CD8-positive, alpha-beta memory T cell (primary cell): ENCODE measurements at places on chromosomes 7 and 10. TPM values are rescaled to one million over a fixed set of nuclear protein-coding genes. Genes with fewer than 3 reads are reported as not detected.

DNA sequence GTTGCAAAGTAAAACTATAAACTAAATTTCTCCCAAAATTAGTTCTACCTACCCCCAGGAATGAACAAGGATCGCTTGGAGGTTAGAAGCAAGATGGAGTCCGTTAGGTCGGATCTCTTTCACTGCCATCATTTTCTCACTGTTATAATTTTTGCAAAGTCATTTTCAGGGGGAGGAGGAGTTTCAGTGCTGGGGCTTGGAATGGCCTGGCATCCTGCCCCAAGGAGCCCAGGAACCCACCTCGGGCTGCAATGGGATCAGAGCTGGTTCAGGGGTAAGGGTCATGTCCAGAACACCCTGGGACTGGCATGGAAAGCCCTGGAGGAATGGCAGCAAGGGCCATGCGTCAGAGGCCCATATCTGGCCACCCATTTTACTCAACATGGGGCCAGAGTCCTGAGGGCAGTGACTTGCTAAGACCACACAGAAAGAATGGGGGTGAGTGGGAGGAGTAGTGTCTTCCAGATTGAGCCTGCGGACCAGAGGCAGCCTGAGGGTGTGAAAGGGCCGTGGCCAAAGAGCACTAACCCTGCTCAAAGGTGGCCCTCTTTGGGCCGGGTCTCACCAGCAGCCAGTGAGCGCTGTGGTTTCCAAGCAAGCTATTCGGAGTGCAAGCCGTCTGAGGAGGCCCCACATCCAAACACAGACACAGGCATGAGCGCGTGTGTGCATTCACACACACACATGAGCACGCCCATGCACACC lies 31.8 kb downstream of the GPRIN2 start:
- DNase-seq: peak; percentile 50

- DNase-seq: no peak
These were observed 653 bp upstream of the ADRB1 start for GRCh38 chr10:114042895-114043531.

Gene ZNF316
- 26.5 TPM for total RNA-seq

DNA sequence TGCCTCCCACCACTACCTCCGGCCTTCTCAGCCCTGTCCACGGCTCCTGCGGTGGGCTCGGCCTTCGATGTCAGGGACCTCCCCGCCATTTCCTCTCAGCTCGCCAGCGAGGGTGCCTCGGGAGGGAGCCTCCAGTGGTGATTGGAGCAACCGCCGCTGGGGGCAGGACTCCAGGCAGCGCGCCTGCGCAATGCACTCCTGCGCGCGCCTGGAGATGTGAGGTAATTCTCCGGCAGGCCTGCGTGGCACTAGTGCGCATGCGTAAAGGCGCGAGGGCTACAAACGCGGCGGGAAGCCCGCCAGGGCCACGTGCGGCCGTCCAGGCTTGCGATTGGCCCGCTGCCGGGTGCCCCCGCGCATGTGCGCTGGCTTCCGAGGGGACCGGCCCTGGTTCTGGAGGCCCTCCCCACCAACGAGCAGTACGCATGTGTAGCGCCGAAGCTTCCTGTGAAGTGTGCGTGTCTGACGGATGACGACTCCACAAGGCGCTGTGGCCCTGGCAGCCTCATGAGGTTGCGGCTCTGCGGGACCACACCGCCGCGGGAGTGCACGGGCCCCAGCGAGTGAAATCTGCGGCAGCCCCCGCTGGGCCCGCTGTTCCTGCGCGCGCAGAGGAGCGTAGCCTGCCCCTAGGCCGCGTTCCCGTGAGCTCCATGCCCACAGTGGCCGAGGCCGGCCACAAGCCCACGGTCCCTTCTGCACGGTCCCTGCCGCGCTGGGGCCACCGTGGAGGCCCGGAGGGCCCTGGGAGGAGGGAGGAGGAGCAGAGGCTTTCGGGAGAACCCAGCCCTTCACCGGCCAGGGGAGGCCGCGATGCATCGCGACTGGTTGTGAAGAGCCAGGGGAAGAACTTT lies at the start of gene SYCE1:
Gene SYCE1, minus strand, starts transcription at position 143 of the 854 bp plus-strand sequence. Its CDS starts 54 bp downstream, at position 89.
- DNase-seq: no peak

DNA sequence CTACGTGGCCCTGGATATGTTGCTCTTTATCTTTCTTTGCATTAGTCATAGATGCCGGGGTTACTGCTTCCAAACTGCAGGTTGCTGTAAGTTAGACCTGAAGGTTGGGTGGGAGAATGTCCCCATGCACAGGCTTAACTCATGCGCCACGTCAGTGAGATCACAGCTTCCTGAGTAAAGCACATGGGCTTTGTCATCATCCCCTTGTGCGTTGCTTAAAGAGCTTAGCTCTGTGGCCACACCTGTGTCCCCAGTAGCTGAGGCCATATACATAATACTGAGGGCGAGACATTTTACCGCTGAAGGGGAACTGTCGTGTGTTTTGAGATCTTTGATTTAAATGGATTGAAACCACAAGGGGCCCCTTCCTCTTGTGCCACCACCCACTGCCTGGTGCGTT lies 45.8 kb upstream of the BTBD16 start:
- DNase-seq: no peak

Gene OR6B1
- total RNA-seq: not detected

Gene RADIL
- 0.20 TPM for total RNA-seq
